ENCODE measurements at places on chromosomes 12 and 14.

GRCh38 chr14:66884149-66884548 lies 305.1 kb upstream of the GARIN2 start:
- no peak for DNase-seq

DNA sequence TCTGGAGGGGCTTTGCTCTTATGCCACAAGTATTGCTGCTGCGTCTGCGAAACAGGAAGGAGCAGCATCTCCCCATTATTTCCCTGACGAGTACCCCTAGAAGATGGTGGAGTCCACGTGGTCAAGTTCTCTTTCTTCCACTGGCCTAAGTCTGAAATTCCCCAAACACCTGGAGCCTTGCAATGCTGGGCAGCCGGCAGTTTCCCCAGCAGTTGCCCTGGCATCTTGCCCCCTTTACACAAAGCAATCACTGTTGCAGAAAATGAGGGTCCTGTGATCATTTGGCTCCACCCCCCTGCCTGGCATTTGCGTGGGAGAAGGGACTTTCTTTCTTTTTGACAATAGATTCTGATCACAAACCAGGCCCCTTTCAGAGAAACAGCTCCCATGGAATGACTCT lies 56.9 kb downstream of the FOS start:
- DNase-seq: no peak

GRCh38 chr12:108559748-108560147 lies 1.2 kb downstream of the SART3 start:
- DNase-seq: no peak

DNA sequence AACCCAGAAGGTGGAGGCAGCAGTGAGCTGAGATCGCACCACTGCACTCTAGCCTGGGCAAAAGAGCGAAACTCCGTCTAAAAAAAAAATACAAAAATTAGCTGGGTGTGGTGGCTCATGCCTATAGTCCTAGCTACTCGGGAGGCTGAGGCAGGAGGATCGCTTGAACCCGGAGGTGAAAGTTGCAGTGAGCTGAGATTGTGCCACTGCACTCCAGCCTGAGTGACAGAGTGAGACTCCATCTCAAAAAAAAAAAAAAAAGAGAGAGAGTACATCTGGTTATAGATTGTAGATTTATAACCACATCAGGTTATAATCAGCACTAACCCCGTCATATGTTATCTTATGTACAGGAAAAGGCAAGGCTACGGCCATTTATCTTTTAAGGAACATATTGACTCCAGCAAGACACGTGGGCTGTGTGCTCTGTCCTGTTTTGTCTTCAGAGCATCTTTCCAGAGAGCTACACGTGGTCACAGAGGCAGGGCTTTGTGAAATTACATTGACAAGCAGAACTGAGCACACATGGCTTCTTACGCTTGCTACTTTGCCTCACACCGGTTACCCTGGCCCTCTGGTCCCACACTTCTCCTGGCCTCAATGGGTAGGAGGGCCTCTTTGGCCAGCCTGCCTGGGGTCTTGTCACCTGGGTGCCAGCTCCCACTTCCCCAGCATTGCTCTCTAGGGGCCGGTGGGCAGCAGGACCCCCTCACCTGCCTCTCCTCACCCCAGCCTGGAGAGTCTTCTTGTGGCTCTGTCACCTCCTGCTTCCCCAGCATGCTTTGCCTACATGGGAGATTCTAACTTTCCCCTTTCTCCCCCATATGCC lies 6.8 kb upstream of the DYNC1H1 start:
- no peak for DNase-seq

DNA sequence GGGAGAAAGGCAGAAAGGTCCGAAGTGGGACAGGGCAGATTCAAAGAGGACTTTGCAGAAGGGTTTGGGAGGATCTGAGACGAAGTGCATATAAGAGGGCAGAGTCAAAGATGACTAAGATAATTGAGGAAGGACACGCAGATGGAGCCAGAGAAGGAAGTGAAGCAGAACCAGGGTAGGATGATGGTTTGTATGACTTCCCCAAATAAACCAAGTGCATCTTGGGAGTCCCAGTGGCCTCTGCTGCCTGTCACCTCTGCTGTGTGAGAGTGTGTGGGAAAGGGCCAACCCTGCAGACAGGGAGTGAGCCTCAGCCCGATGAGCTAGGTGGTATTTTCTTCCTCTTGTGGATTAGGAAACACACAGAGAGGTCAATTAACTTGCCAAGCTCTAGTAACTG lies 36.8 kb downstream of the FLVCR2 start:
- no peak for DNase-seq

- DNase-seq: no peak
These were observed 4.2 kb upstream of the HRK start for GRCh38 chr12:116885491-116885890.

GRCh38 chr12:2526371-2526770 lies 268.4 kb upstream of the FKBP4 start:
- no peak for DNase-seq

GRCh38 chr12:90939382-90939781 lies 15.6 kb downstream of the CCER1 start:
- no peak for DNase-seq

DNA sequence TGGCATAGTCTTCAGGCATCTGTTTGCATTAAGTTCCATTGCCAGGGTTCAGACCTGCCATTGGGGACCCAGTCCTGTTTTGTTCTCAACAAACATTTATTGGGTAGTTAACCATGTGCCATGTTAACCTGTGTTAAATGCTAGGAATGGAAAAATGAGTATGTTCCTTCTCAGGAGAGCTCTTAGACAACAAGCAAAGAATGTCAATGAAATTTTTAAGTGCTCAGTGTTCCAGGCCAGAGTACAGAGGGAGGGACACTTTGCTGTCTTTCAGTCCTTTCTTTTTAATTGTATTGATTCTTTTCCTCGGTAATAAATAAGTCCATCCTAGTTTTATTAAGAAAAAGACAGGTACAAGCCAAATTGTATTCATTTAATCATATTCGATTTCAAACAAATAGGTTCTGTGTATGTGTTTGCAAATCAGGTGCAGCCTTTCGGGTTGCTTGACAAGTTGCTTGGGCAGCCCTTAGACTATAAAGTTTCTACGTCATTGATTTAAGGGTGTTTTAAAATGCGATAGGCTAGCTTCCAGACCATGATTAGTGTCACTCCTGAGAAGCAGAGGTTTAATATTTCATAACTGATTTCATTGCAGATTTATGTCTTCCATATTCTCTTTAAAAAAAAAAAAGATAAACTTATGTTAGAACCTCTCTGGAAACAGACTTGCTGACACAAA lies 123.1 kb downstream of the DERA start:
- no peak for DNase-seq

DNA sequence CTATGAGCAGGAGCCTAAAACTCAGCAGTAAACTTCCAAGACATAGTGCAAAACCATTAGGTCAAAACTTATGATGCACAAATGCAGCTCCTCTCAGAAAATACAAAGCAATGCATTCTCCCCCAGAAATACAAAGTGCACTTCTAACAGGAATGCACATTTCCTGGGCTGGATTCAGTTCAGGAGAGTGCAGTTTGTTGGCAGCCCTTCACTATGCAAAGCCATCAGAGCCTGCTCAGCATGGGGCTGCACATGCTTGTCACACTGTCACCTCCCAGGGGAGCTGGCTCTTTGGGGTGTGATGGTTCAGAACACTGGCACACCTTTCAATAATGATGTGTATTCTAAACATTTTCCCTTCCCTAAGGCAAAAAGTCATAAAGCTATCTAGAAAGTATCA lies 110.4 kb downstream of the KCNK10 start:
- DNase-seq: no peak

DNA sequence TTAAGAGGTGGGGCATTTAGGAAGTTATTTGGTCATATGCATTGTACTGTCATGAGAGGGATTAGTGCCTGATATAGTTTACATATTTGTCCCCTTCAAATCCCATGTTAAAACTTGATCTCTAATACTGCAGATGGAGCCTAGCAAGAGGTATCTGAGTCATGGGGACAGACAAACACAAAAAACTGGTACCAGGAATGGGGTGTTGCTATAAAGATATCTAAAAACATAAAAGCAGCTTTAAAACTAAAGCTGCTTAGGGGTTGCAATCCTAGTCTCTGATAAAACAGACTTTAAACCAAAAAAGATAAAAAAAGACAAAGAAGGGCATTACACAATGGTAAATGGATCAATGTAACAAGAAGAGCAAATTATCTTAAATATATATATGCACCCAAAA lies 11.6 kb downstream of the CRY1 start:
- DNase-seq: no peak

DNA sequence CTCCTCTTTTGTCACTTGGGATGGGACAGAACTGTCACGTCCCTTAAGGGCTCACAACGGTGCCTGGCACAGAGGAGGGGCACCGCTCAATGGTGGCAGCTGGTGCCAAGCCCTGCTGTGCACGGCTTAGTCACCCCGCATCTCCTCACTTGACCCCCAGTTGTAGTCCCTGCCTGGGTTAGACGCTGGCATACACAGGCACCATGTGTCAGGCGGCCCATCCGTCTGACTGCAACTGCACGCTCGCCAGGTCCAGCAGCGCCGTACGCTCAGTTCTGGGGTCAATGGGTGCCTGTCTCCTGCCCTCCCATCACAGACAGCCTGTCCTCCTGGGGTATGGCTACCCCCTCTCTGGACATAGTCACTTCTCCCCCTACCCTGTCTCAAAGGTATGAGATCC lies 1.6 kb upstream of the PACS2 start:
- no peak for DNase-seq

DNA sequence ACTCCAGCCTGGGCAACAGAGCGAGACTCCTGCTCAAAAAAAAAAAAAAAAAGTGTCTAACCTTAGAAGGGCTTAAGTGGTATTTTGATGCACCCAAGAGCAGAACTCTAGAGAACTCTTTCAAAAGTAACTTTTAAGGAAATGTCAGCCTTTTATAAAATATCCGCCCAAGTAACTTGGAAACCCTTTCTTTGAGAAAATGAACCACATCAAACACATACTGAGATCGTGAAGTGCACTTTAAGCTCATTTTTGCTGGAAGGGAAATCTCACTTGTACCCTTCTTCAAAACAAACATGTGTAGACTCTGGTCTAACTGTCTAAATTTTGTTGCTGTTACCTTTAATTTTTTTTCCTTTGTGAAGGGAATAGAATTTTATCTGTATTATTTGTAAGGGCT lies 5.5 kb downstream of the C12orf56 start:
- DNase-seq: no peak

DNA sequence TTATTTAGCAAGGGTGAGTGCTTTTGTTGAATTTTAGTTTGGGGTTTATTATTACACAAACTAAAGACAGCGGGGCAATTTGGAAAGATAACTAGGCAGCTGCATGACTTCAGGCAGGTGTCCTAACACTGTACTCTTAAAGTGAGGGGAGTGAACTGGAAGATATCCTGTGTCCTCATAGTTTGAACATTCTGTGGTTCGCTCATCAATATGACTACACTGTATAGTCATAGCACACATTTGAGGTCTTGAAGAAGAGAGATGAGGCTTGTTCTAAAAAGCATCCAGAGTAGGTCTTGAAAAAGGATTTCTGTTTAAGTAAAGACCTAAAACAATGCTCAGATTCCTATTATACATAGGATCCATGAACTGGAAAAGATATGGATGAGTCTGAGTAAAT lies 1.7 kb upstream of the MAP3K9 start:
- no peak for DNase-seq

DNA sequence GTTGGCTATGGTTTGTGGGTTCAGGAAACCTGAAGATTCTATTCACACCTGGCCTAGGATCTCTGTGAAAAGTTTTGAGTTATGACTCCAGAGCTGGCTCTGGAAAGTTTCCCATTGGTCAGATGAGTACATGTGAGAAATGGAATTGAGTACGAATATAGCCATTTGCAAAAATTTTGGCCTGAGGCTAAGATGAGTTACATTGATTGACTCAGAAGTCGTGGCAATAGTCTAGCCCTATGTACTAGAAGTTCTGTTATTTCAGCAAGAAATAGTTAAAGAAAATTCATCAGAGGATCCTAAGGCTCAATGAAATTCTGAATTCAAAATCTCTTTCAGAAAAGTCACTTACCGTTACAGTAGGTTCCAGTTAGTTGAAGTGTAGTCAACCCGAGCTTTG lies 109.9 kb downstream of the PTCSC3 start:
- DNase-seq: no peak
